ENCODE measurements at places on chromosomes 12 and 14. TPM values are rescaled to one million over a fixed set of nuclear protein-coding genes. Genes with fewer than 3 reads are reported as not detected.

TRHDE gene
- total RNA-seq = 6.5 TPM

ATL1 gene
- total RNA-seq = 5.9 TPM

DNA sequence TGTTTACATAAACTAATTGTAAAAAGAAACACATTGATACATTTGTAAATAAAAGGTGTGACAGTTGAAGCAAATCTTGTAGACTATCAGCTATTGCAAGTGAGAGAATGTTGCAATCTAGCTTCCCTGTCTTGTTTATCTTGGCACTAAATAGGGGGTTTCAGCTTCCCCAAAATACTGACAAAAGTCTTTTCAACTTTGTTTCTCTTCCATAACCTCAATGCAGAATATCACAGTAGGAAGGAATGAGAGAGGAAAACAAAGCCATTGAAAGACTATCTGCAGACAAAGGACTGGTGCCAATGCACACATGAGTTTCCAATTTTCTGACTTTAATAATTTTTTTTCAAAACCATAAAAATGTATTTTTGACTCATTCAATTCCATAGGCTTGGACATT, 886.2 kb upstream of the MGAT4C start:
- no peaks in the 10 kb centered on the region for H3K36me3 ChIP-seq
- DNase-seq = no peak
- H3K27ac ChIP-seq = no peak overlapping the region
- no peaks in the 10 kb centered on the region for H3K4me1 ChIP-seq

- H3K36me3 ChIP-seq = no peaks in the 10 kb centered on the region
- no peak for DNase-seq
- no peaks in the 10 kb centered on the region for H3K27me3 ChIP-seq
- no peak overlapping the region for H3K27ac ChIP-seq
- no peak overlapping the region for H3K4me3 ChIP-seq
- no peaks in the 10 kb centered on the region for H3K4me1 ChIP-seq
These were observed 23.8 kb downstream of the MAP3K9 start for GRCh38 chr14:70785556-70785955.

- H3K27me3 ChIP-seq = no peaks in the 10 kb centered on the region
- no peak overlapping the region for H3K4me3 ChIP-seq
- no peaks in the 10 kb centered on the region for H3K36me3 ChIP-seq
- no peak for DNase-seq
- H3K27ac ChIP-seq = no peak overlapping the region
These were observed 44.3 kb downstream of the PELI2 start for GRCh38 chr14:56162476-56162875.

DNA sequence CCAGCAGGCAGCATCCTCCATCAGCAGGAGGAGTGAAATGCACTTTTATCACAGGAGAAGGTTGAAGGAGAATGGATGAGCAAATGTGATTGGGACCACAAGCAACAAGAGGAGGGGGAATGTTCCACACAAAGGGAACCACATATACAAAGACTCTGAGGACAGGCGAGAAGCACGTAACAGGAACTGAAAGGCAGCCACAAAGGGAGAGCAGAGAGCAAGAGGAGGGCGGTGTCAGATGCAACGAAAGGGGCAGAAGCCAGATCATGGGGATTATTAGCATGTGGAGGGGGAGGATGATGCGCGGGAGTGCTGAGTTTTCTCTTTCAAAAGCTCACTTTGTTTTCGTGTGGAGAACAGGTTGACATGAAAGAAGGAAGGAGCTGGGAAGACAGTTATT, 241.1 kb downstream of the SPTSSA start:
- peaks cover 1% of the 10 kb centered on the region for H3K4me1 ChIP-seq
- no peaks in the 10 kb centered on the region for H3K36me3 ChIP-seq
- H3K4me3 ChIP-seq = no peak overlapping the region
- H3K27ac ChIP-seq = no peak overlapping the region

- no peak for DNase-seq
- H3K27ac ChIP-seq = no peak overlapping the region
- H3K27me3 ChIP-seq = no peaks in the 10 kb centered on the region
- no peaks in the 10 kb centered on the region for H3K36me3 ChIP-seq
- H3K4me3 ChIP-seq = no peak overlapping the region
- no peaks in the 10 kb centered on the region for H3K4me1 ChIP-seq
These were observed 84.9 kb downstream of the MIA2 start for GRCh38 chr14:39318574-39318973.
